ENCODE measurements at places on chromosomes 6 and 20.
A peak's percentile ranks its signal among the peaks of the same experiment; 100 is the strongest.

DNA sequence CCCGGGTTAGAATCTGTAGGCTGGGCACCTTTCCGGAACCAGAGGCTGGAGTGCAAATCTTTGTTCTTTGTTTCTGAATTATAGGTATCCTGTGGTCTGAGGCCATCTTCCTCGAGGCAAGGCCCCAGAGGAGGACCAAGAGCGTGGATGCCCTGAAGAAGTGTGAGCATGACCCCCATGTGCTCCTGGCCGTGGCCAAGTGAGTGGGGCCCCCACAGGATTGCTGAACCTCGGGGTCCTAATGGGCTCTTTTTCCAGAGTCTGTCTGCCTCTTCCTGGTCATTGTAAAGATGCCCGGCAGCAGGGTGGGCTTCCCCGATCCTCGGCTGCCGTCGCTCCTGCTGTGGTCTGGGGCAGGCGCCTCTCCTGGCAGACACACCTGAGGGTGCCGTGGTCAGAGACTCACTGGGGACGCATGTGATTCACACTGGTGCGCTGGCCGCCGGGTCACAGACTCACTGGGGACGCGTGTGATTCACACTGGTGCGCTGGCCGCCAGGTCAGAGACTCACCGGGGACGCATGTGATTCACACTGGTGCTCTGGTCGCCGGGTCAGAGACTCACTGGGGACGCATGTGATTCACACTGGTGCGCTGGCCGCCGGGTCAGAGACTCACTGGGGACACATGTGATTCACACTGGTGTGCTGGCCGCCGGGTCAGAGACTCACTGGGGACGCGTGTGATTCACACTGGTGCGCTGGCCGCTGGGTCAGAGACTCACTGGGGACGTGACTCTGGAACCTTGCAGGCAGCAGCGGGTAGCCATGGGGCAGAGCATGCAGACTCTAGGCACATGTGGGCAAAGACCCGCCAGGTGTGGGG lies 6.5 kb upstream of the C20orf204 start:
- DNase-seq, result no peak

DNA sequence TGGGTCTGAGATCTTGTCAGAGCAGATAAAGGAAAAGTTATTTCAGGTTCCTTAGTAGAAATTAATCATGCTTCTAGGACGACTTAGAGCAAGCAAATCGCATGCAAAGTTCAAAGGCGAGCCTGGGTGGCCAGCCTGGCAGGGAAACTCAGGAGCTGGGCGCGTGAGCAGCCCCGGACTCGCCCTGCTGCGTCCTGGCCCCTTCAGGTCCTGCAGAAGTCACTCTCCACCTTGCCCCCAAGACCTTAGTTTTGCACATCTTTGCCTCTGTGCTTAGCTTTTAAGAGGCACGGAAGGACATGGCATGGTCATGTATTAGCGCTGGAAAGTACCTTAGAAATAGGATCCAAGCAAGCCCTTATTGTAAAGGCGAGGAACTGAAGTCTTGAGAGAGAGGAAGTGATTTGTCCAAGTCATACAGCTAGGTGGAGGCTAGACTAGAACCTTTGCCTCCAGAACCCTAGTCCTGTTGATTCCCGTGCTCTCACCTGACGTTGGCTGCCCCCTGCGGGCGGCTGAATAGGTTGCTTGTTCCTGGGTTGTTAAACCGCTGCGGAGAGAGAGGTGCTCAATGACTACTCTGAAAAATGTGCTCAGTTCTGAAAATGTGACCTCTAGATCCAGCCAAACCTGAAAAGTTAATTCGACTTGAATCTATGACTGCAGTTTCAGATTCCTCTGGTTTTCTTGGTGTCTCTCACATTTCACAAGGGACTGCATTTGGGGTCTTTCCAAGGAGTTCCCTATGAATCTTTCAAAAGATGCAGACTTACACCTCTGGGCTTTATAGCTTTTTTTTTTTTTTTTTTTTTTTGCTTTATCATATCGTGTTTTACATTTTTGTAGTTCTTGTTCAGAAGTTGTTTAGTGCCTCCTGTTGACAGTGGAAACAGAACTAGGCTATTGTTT lies 2.7 kb downstream of the MYB start:
- no peak for DNase-seq

GRCh38 chr6:134689641-134690040 lies 260.3 kb downstream of the ALDH8A1 start:
- DNase-seq, result no peak

GRCh38 chr6:38508894-38509293 lies 130.8 kb downstream of the BTBD9 start:
- DNase-seq, result no peak

DNA sequence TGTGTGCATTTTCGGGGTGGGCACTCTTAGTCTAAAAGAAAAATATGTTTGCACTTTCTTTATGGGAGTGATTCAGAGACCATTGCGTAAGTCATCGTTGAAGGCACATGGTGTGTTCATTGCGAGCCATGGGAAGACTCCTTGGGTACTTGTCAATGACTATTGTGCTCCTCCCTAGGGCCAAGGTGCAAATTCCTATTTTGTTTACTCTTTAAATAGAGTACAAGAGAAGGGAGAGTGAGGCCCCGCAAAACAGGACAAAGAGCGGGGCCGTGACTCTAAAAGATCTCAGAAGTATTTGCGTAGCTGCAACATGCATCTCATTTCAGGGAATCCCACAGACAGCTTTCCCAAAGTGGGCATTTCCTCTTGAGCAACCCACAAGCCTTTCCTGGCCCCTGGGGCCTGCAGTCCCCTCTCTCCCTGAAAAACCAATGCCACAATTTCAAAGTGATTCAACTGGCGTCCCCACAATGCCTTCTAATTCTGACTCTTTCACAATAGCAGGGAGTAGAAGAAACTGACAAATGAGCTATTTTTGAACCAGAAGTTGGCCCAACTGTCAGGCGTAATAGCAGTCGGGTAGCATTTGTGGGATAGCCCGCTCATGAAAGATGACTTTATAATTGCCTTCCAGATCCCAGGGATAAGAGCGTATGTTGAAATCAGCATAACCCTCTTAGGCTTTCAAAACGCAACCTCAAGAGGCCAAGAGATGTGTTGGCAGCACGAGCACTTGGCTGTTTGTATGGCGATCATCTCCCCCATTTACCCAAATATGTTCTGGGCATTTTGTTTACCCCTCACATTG lies 277.9 kb upstream of the BMP2 start:
- no peak for DNase-seq

GRCh38 chr6:69005199-69005598 lies 370.1 kb downstream of the ADGRB3 start:
- no peak for DNase-seq

- no peak for DNase-seq
Measured at GRCh38 chr6:10901770-10902169, 14.9 kb downstream of the SYCP2L start.

DNA sequence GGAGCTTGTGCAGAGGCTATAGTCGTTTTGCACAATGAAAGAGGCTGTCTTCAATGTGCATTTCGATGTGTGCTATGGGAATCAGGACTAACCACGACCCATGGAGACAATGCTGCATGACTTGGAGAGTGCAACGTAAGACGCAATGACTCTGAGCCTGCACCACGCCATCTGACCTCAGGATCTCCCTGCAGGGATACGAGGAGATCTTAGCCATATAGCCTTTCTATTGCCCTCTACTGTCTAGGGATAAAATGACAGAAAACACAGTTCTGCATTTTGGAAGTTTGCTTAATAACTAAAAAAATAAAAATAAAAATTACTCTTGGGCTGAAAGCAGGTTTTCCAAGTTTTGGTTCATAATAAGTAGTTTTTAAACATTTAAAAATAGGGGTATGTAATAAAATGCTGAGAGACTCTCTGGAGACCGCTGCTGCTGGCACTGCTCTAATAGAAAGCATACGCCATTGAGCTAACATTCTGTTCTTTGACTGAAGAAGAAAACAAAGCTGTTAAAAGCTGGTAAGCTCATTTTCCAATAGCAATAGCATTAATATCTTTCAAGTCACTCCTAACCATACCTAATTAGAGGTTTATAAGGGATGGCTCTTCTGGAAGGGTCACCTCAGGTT lies 87.2 kb downstream of the PDE7B start:
- peak; percentile 82 for DNase-seq

DNA sequence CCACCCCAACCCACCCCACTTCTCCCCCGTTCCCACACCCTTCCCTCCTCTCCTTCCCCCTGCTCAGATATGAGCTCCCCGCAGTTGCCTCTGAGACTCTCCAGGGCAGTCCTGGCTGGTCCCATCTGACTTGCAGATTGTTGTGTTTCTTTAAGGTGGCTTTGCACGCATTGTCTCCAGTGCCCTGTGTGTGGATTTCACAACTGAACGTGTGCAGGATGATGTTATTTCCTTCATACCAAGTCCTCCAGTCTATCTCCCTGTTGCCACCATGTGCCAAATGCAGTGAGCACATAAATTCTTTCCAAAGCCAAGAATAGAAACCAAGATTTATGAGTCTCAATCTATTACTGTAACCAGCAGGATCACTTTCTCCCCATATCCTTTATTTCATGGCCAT lies 79.1 kb downstream of the TMEM242 start:
- DNase-seq, result no peak

DNA sequence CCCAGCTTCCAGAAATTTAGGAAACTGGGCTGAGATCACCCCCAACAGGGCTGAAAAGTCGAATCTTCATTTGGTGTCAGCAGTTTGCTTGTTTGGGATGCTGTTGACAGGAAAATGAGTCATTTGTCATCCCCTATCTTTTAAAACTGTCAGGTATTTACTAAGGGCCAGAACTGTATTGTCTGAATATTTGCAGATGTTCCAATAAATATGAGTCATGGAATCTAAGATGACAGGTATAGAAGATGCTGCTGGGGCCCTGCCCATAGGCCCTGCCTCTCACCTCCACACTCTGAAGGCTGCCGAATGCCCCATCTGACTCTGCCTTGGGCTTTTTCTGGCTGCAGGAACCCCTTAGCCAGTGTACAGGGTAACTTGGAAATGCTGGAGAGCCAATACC lies 3.9 kb downstream of the ETV7 start:
- DNase-seq, result no peak

GRCh38 chr6:142856624-142857232 lies 88.2 kb downstream of the HIVEP2 start:
- no peak for DNase-seq

GRCh38 chr6:37686111-37686510 lies 11.6 kb downstream of the MDGA1 start:
- no peak for DNase-seq

DNA sequence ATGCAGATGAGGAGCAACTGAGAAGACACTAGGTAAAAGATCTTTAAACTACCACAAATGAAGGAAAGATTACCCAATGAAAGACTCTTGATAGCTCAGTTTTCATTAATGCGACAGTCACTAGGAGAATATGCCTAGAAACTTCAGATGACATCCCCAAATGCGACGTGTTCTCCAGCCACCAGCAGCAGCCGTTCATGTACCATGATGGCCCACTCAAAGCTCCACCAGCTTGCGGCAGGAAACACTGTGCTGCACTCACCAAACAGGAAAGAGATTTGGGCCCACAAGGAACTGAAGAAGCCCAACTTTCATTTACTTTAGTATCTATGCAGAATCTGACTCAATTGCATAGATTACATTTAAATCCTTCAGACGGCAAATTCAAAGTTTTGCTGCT lies 7.5 kb downstream of the DIDO1 start:
- DNase-seq, result no peak

- no peak for DNase-seq
Measured at GRCh38 chr6:152098683-152099082, 291.2 kb downstream of the ESR1 start.

DNA sequence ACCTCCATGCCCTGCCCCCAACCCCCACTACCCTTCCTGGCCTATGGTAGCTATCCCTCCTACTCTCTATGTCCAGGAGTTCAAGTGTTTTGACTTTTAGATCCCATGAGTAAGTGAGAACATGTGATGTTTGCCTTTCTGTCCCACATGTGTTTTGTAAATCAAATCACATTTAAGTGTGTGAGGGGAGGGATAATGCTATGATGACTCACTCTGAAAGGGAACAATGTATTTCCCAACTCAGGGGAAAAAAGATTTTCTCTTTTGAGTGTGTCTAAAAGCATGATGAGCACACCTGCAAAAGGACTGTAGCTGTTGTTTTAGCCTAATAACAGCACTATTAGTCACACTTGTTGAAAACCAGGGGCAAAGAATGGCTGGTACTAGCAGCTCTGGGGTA lies 193.7 kb downstream of the GJA10 start:
- DNase-seq, result peak; percentile 25

- DNase-seq, result no peak
Measured at GRCh38 chr6:141140905-141141304, 991.8 kb upstream of the GJE1 start.

- DNase-seq, result no peak
Measured at GRCh38 chr6:2097464-2097863, 147.9 kb downstream of the GMDS start.

- no peak for DNase-seq
Measured at GRCh38 chr6:127297502-127298070, 30.9 kb downstream of the RNF146 start.

GRCh38 chr6:86707545-86708120 lies 229.7 kb upstream of the HTR1E start:
- no peak for DNase-seq

DNA sequence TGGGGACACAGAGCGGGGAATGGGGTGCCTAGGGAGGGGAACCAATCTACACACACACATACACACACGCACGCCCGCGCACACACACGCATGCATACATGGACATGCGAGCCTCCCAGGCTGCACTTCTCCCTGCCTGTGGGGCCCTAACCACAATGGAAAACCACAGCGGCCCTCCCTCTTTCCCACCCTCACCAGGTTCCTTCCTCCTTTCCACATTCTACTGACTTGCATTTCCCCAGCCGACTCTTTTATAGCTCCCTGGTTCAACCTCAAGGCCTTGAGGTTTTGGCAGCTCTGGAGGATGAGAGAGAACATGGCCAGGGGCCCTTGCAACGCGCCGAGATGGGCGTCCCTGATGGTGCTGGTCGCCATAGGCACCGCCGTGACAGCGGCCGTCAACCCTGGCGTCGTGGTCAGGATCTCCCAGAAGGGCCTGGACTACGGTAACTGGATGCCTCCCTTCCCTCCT lies at the start of gene BPI:
BPI (plus strand) TSS at position 249 of the 472 bp plus-strand sequence; CDS start at position 317, 68 bp downstream.
- DNase-seq, result peak; percentile 27

- peak; percentile 54 for DNase-seq
Measured at GRCh38 chr6:11172501-11173327, 59.8 kb downstream of the NEDD9 start.

GRCh38 chr20:44001667-44002596 lies 87.3 kb downstream of the TOX2 start:
- DNase-seq, result no peak

DNA sequence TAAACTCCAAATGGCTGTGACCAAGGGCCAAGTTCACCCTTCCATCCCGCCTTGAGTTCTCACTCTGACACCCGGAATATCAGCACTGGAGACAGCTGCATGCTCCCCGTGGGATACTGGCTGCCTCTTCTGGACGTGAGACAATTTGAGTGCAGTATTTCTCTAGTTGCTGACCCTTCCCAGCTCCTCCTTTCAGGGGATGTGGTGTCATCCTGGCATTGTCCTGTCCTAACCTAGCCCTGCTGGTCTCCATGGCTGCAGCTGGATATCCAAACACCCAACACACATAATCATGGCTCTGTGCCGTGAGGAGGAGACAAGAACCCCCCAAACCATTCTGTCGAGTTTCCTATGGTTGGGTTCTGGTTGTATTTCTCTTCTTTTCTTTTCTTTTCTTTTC lies 82.6 kb downstream of the PAX1 start:
- no peak for DNase-seq

- DNase-seq, result no peak
Measured at GRCh38 chr20:47146686-47147085, 209.8 kb downstream of the ZMYND8 start.
